ENCODE measurements at places on chromosomes 7 and 10.

- DNase-seq: no peak
Observed at GRCh38 chr7:2523941-2524807, 4.6 kb downstream of the LFNG start.

DNA sequence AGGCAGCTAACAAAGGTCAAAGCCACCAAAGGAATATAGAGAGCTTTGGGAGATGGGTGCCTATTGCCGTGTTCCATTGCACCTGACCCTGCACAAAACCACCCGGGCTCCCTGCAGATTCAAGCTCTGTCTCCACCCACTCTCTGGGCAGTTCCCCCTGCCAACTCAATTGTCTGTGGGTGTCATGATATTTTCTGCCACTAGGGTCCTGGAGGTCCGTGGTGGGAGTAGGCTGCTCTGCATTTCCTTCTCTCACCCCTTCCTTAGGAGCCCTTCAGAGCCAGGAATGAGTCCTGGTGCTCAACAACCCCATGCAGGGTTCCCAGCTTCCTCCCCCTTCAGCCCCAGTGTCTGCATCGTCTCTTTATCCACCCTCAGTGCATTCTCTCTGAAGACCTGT lies 34.1 kb downstream of the PNLIPRP2 start:
- peak; percentile 39 for DNase-seq

GRCh38 chr7:74658178-74659004 lies 873 bp downstream of the GTF2I start:
- peak; percentile 94 for DNase-seq

- no peak for DNase-seq
Observed at GRCh38 chr7:126302639-126303038, 950.1 kb downstream of the GRM8 start.

- DNase-seq: no peak
Observed at GRCh38 chr7:15560968-15561367, 847 bp downstream of the AGMO start.

GRCh38 chr10:13206546-13207443 lies 27.4 kb downstream of the UCMA start:
- no peak for DNase-seq

- DNase-seq: no peak
Observed at GRCh38 chr7:155734445-155734809, 77.8 kb downstream of the SHH start.

GRCh38 chr7:43764039-43764761 lies 5.7 kb downstream of the BLVRA start:
- DNase-seq: no peak

DNA sequence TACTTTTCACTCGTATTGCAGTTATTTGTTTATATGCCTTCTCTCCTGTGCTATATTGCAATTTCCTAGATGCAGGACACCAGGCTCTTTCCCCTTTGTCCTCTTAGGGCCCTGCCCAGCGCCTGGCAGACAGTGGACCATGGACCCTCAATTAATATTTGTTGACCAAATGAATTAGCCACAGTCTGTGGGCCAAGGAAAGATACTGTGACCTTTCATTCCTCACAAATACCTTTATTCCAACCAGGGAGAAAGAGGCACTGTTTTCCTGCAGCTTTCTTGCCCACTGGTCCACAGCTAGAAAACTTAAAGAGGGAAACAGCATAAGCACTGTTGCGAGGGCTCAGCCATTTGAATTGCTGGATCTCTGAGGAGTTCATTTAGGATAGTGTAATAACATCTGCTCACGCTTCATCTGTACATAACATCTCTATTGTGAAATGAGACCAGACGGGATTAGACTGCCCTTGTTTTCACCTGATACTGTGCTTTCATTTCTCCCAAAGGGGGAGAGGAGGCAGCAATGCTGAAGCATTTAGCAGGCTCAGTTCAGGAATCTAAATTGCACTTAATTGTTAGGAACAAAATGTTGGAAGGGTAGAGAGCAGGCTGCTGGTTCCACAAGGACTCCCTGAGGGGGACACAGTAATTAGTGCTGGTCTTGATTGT lies 46.7 kb downstream of the TNS3 start:
- no peak for DNase-seq

GRCh38 chr7:100091411-100092181 lies 2.8 kb downstream of the COPS6 start:
- DNase-seq: peak; percentile 43

GRCh38 chr7:88306590-88307048 lies at the start of gene STEAP4:
STEAP4 (minus strand) TSS chr7:88306894; CDS start chr7:88284269, 22,625 bp downstream.
- no peak for DNase-seq

DNA sequence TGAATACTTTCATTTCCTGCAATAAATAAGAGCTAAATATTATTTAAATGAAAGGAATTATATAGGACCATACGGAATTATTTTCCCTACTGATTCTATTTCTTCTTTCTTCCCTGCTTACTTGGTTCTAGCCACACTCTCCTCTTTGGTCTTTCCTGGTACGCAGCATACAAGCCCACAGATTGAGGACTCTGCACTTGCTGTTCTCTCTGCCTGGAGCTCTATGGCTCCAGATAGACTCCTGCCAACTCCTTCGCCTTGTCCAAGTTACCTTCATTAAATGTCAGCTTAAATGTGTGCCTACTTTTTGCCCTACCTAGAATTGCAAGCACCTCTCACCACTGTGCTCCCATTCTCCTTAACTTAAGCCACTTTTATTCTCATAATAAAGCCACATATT lies 203.4 kb downstream of the MDFIC start:
- DNase-seq: no peak

DNA sequence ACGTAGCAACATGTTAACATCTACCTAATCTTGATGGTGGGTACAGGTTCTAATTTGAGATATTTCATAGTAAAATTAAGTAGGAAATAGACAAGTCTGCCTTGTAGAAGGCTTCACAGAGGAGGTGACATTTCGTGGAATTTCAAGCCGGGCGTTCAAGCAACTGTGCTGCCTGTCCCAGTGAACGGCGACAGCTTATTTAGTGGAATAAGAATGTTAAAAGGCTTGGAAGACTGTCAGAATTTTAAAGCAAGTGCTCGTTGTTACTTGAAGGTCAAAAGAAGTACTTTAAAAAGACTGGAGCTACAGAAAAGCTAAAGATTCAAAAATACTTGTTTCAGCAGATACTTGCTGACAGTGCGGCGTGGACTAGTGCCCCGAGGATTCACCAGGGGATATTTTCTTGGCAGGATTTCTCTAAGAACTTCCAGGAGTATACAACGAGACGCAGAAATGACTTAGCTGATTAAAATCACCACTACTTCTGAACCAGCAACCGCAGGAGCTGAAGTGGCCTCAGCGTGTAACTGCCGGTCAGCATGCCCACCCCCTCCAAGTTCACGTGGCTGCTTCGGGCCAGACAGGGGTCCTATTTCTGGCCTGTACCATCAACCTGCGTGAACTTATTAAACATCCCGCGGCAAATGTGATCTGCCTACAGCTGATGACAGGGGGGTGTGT lies 46.5 kb downstream of the CTBP2 start:
- no peak for DNase-seq

GRCh38 chr10:72086466-72087391 lies 1.6 kb downstream of the SPOCK2 start:
- no peak for DNase-seq

DNA sequence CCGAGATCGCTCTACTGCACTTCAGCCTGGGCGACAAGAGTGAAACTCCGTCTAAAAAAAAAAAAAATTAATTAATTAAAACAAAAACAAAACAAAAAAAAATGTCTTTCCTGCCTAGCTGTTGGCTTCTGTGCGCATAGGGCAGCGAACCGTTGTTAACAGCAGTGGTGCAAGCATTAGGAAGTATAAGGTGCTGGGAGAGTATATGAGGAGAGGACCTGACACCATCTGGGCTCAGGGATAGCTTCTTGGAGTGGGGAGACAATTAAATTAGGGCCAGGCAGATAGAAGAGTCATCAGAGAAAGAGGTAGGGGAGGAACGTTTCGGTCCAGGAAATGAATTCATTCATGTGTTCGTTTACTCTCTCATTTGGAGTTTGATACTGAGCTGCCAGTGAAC lies 46.2 kb upstream of the EZH2 start:
- DNase-seq: no peak

- peak; percentile 89 for DNase-seq
Observed at GRCh38 chr10:45373576-45374349, at the start of gene ALOX5. ALOX5 (plus strand) TSS chr10:45374216; CDS start chr10:45374280, 64 bp downstream.

DNA sequence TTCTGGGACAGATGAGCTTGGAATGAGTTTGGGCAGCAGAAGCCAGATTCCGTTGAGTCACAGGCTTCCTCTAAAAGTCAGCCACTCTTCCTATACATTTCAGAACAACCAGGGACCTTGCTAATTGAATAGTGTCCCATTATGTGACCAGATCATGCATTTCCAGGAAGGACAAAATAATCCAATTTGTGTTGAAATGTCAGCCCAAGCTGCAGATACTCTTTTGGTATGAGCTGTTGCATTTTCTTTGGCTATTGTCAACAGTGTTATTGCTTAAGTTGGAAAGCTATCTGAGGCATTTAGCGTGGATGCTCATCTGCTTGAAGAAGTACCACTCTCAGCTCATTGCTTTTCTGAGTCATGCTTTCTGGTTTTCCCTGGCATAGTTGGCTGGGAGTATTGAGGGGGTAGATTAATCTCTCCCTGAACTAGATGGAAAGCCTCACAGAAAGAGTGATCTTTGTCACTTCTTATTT lies 223.7 kb upstream of the HABP2 start:
- DNase-seq: no peak

DNA sequence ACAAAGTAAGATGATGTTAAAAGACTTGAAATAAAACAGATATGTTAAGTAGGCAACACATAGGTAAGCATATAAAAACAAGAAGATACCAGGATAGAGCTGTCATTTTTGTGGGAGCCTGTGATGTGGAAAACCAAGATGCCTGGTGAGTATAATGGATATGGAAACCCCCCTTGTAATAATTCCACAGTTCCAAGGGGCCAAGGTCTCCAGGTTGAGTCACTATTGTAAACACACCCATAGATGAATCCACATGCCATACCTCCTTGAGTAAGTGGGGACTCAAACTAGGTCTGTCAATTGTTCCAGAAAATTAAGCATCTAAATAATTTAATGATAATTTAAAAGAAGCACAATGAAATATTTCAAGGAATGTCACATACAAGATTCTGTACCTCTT lies 15.9 kb downstream of the CAV1 start:
- DNase-seq: no peak

GRCh38 chr7:23893176-23893941 lies 183.3 kb downstream of the STK31 start:
- no peak for DNase-seq

DNA sequence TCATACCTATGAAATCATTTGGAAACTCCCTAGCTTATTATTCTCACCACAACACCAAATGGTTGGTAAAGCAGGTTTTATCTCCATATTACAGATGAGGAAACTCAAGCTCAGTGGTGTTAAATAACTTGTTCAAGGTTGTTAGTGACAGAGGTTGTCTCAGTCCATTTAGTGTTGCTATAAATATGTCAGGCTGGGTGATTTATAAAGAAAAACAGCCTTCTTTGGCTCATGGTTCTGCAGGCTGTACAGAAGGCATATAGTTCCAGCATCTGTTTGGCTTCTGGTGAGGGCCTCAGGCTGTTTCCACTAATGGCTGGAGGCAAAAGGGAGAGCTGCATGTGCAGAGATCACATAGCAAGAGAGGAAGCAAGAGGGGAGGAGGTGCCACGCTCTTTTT lies 96.6 kb downstream of the ZNF438 start:
- no peak for DNase-seq

- DNase-seq: no peak
Observed at GRCh38 chr7:39594988-39595620, 28.3 kb upstream of the RALA start.

- no peak for DNase-seq
Observed at GRCh38 chr10:104350127-104350635, 3.5 kb upstream of the CFAP58 start.

GRCh38 chr10:101695404-101695890 lies 477 bp upstream of the FBXW4 start:
- no peak for DNase-seq

GRCh38 chr10:117689566-117689965 lies 147.0 kb downstream of the EMX2 start:
- no peak for DNase-seq

- DNase-seq: peak; percentile 96
Observed at GRCh38 chr7:29289156-29290021, 94.8 kb downstream of the CHN2 start.

- no peak for DNase-seq
Observed at GRCh38 chr7:135977742-135978066, 545 bp upstream of the MTPN start.

GRCh38 chr7:44052771-44053365 lies 8.4 kb downstream of the DBNL start:
- DNase-seq: no peak

DNA sequence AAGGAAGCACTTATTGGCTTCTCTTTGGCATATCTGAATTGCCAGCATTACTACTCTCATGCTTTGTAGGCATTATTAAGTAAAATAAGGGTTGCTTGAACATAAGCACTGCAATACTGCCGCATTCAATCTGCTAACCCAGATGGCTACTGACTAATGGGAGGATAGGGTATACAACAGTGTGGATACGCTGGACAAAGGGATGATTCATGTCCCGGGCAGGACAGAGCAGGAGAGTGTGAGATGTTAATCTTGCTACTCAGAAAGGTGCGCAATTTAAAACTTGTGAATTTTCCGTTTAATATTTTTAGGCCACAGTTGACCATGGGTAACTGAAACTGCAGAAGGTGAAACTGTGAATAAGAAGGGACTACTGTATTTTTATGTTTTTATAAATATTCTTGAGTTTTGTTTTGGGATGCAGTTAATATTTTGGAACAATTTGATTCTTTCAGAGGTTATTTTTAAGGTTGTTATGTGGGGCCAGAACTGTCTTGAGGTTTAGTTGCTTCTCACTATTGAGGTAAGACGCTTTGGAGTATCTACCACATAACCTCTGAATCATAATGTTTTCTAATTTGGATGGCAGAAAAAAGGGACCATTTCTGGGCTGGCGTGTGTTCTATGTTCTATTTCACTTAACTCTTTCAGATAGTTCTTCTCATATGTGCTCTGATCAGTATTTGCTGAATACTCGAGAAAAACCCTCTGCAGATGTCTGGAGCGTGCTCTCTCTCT lies 75.7 kb upstream of the SYPL1 start:
- no peak for DNase-seq

DNA sequence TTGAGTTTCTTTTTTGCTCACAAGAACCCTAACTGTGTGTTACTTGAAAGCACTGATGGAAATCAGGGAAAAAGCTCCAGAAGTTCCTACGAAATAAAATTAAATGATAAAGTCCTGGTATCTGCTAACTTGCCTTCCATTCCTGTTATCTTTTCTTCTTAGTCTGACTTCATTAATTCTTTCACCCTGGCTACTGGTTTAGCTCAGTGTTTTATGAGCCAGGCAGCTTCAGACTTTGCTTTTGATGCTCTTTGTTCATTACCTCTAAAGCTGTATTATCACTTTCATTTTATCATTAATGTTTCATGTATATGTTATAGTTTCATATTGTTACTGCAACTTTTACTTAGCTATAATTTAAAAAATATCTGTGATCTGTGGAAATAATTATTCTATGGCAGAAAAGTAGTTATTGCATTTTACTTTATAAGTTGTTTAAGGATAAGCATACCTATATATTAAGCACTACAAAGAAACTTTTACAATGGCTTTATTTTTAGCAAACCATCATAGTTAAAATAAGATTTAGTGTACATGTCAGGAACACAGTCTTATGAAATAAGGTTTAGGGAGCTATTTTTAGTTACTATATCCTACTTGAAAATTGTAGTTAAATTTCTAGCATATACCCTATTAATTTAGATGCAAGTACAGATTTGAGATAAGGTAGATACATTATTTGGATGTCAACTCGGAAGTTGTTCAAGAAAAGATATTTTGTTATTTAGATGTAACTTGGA lies 19.3 kb downstream of the PTEN start:
- no peak for DNase-seq

- no peak for DNase-seq
Observed at GRCh38 chr10:1153805-1154351, 97.7 kb downstream of the WDR37 start.

- DNase-seq: no peak
Observed at GRCh38 chr10:72541337-72541736, 84.5 kb downstream of the MICU1 start.
